ENCODE measurements at places on chromosomes 2 and 18.

- no peak overlapping the region for H3K4me3 ChIP-seq
- H3K36me3 ChIP-seq: no peaks in the 10 kb centered on the region
Observed at GRCh38 chr18:67670024-67670543, 153.6 kb upstream of the DSEL start.

- no peaks in the 10 kb centered on the region for H3K27me3 ChIP-seq
- DNase-seq: no peak
- H3K4me3 ChIP-seq: no peak overlapping the region
- H3K27ac ChIP-seq: no peak overlapping the region
- peaks cover 50% of the 10 kb centered on the region for H3K4me1 ChIP-seq
Observed at GRCh38 chr2:16238786-16239185, 298.4 kb downstream of the MYCN start.

GRCh38 chr2:17538844-17539554, 1.5 kb upstream of the VSNL1 start:
- no peaks in the 10 kb centered on the region for H3K27me3 ChIP-seq
- H3K4me1 ChIP-seq: peaks cover 18% of the 10 kb centered on the region
- no peaks in the 10 kb centered on the region for H3K36me3 ChIP-seq
- no peak overlapping the region for H3K27ac ChIP-seq
- peak; percentile 75 for DNase-seq
- H3K4me3 ChIP-seq: peak overlapping the region; percentile 58

- no peak overlapping the region for H3K4me3 ChIP-seq
- no peaks in the 10 kb centered on the region for H3K36me3 ChIP-seq
- no peaks in the 10 kb centered on the region for H3K4me1 ChIP-seq
- H3K27ac ChIP-seq: no peak overlapping the region
- DNase-seq: no peak
- H3K27me3 ChIP-seq: no peaks in the 10 kb centered on the region
Observed at GRCh38 chr2:31888550-31888949, 122.3 kb downstream of the MEMO1 start.
